ENCODE measurements at places on chromosomes 11 and 22. TPM values are rescaled to one million over a fixed set of nuclear protein-coding genes. Genes with fewer than 3 reads are reported as not detected.

The TMPRSS4 gene
- not detected for total RNA-seq

The EIF3F gene
- 242 TPM for total RNA-seq

The IL18BP gene
- 3.5 TPM for total RNA-seq

The TIGD3 gene
- under 0.01 TPM for total RNA-seq

The MAPK8IP2 gene
- total RNA-seq: 0.39 TPM

The MS4A6A gene
- not detected for total RNA-seq

The TSPAN32 gene
- 0.37 TPM for total RNA-seq

The KCNE3 gene
- total RNA-seq: 0.37 TPM

The PLA2G3 gene
- total RNA-seq: 0.20 TPM

The CPT1A gene
- total RNA-seq: 48.5 TPM

The TRIM6 gene
- 2.6 TPM for total RNA-seq

The APOBEC3H gene
- 0.59 TPM for total RNA-seq

The AMPD3 gene
- total RNA-seq: 7.2 TPM

The LSP1 gene
- total RNA-seq: 131 TPM

The FREY1 gene
- total RNA-seq: 2.3 TPM

The RFPL1 gene
- not detected for total RNA-seq

The SLC35E4 gene
- total RNA-seq: 103 TPM

The SPTY2D1 gene
- total RNA-seq: 20.3 TPM

The UPK3A gene
- not detected for total RNA-seq

The SLC22A6 gene
- total RNA-seq: not detected

The FZD4 gene
- 7.0 TPM for total RNA-seq
